ENCODE measurements at places on chromosomes 5 and 9.

DNA sequence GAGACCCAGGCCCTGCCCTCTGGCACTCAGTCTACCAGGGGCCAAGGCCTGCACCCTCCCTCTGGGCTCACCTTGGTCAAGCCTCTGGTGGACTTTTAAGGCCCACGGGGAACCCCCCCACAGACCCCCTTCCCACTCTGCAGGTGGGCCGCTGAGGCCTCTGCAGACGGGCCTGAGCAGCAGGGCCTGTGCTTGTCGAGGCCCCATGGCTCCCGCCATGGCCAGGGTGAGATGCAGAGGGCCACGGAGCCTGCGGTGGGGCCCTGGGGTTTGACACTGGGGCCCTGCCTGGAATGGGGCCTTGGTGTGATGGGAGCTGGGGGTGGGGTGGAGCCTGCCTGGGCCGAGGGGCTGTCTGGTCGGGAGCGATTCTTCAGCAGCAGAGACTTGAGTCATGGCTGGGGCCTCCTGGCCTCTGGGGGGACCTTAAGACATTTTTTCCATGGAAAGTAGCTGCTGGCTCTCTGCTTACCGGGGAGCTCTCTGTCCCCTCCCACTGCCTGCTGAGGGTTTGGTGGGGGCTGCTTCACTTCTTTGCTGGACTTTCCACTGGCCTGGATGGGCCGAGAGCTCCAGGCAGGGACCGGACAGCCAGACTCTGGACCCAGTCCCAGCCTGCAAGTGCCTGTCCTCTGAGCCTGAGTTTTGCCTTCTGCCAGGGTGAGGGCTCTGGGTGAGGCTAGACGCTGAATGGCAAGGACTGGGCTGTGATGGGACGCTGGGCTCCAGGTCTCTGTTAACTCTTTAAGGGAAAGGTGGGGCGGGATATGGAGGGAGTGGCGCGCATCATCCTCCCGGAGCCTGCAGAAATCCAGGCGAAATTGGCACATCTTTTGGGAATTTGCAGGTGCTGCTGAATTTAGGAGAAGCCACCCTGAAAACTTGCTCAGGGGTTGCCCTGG, 132.2 kb downstream of the RXRA start:
- DNase-seq, result no peak

DNA sequence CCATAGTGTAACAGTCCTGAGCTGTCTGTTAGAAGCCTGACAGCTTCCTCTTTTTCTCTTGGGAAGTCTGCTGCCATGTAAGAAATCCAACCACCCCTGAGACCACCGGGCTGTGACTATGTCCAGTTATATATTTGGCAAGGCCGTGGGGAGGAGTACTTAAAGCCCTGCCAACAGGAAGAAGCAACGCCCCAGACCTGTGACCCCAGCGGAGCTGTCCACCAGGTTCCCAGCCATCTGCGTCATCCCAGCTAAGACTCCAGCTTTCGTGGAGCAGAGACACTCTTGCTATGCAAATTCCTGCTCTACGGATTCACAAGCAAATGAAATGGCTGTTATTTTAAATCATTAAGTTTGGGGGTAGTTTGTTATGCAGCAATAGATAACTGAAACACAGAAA, 417.3 kb downstream of the TLE4 start:
- DNase-seq, result no peak

DNA sequence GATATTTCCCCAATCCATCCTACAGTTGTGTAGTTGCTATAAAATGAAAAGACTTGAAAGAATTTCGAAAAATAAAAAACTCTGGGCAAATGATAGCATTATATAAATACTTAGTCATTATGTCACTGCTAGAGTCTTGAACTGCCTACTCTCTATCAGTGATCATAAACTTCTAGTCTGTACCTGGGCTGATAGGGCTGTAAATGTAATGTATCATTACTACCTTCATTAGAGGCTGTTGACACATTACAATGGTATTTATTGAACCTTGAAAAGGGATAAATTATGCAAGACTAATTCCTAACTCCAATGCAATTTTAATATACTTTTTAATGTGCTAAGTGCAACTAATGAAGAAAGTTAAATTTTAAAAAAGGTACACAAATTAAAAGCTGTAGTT, 214.1 kb upstream of the EFNA5 start:
- no peak for DNase-seq

GRCh38 chr5:137091472-137091871, 407.7 kb downstream of the SPOCK1 start:
- DNase-seq, result no peak

DNA sequence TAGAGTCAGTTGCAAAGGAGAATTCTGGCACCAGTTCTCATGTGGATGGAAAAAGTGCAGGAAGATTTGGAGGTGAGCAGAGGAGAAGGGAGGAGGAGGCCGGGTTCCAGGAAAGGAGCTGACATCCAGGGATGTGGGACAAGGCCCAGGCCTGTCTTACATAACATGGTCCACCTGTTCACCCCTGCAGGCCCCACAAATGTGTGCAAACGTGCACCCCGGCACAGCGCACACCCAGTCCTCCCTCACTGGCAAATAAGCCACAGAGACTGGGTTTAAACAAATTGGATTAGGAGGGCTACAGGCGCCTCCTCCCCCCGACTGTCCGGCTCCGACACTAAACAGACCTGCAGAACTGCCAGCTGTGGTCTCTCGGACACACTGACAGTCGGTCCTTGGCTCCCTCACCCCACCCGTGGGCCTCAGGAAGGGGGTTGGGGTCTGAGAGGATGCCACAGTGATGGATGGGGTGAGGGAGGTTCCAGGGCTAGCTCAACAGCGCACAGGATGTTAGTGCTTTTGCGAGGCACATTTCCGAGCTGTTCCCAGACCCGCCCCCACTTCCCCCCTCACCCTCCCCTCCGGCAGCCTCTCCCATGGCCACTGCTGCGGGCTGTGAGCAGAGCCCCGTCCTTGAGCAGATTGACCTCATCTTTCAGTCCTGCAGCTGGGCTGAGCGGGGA, 43.4 kb upstream of the IL17B start:
- DNase-seq, result no peak

DNA sequence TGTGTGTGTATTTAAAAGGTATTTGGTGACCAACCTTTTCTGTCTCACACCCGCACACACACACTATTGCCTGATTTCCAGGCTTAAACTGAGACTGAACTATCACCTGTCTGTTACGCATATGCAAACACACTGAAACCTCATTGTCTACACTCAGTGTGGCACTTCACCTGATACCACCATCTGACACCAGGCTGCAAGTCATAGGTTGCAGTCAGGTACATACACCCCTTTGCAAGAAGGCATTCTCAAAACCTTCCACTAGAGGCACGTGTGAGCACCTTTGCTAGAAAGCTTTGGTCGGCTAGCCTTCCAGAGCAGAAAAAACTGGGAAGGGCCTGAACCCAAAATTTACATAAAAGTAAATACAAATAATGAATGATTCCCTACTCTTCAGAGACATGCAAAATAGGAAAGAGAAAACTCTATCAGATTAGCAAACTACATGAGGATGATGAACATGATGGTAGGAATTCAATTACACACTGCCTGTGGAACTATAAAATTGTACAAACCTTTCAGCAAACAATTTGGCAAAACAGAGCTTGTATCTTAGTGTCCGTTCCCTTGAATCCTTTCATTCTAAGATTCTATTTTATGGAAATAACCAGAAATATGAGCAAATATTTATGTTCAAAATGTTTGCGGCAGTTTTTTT, 5.9 kb upstream of the FOXD1 start:
- DNase-seq, result peak; percentile 21

GRCh38 chr5:139698490-139699146, 50.5 kb downstream of the CXXC5 start:
- DNase-seq, result no peak

DNA sequence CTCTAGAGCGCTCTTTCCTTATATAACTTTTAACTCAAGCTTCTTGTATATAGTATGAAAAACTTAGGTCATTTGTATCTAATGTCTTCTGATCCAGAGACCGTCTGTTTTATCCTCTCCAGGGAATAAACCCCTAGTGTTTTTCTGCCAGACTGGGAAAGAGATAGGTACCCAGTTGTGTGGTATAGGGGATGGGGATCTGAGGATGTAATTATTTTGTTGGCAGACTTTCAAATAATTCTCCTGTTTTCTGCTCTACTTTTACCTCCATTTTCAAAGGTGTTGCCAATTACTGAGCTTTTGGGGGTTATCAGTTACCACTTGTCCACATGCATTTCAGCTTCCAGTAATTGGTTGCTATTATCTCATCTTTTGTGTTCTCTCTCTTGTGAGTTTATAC, 17.9 kb downstream of the CCDC171 start:
- no peak for DNase-seq

DNA sequence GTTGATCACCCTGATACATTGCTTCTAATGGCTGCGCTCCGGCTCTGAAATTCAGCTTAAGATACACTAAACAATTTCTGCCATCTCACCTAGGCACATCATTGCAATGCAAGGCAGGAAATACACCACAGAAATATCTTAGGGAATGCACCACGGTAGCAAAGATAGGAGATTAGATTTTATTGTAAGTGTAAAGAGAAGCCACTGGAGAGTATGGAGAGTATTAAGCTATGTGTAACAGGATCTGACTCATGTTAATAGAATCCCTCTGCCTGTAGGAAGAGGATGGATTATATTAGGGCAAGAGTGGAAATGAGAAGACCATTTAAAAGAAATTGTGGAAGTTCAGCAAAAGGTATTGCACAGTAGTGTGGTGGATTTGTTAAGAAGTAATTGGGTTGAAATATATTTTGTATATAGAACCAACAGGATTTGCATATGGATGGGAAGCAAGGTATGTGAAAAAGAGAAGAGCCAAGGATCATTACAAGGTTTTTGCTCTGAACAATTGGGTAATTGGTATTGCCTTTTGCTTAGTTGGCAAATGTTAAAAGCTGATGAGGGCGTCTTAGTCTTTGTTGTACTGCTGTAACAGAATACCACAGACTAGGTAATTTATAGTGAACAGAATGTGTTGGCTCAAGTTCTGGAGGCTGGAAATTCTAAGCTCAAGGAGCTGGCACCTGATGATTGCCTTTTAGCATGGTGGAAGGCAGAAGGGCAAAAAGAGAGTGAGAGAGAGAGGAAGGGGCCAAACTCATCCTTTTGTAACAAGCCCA, 636.1 kb downstream of the PSAT1 start:
- no peak for DNase-seq

- no peak for DNase-seq
Measured at GRCh38 chr5:35457912-35458823, 159.5 kb upstream of the SPEF2 start.

- no peak for DNase-seq
Measured at GRCh38 chr9:132166599-132166998, 4.7 kb downstream of the NTNG2 start.

DNA sequence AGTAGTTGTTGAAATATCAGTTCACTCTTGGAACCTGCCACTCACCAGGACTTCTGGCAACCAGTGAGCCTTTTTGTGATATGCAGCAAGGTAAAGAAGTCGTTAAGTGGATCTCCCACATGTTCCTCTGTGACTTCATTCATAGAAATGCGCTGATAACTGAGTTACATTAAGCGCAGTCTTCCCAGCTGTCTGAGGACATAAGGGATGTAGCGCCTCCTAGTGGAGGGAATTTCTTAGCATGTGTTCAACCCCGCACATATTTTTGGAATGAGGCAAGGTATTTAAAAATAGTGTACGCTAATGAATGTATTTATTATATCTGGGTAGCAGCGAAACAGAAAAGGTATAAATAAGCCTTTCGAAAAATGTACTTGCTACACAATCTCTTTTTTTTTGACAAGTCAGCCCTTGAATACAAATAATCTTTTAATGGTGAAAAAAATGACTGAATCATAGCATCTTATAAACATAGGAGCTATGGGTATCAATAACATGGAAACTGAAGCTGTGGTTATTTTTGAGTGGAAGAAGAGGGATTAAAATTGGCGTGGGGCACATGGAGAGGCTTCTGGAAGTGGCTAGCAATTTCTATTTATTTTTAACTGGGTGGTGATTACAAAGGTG, 38.0 kb downstream of the PALM2AKAP2 start:
- no peak for DNase-seq

All from stimulated activated CD8-positive, alpha-beta memory T cell treated with anti-CD3 and anti-CD28 coated beads, Interleukin-12 subunit alpha, Interleukin-12 subunit beta, amount 100 ng/mL, for 1 hour (primary cell).